ENCODE measurements at places on chromosomes 3 and 15.
A peak's percentile ranks its signal among the peaks of the same experiment; 100 is the strongest.

GRCh38 chr3:167113035-167113830, 266.9 kb downstream of the ZBBX start:
- no peak for DNase-seq

- peak; percentile 89 for DNase-seq
Observed at GRCh38 chr3:72123908-72124441, 339.0 kb upstream of the PROK2 start.

- no peak for DNase-seq
Observed at GRCh38 chr15:69718436-69718835, 265.8 kb downstream of the RPLP1 start.

- no peak for DNase-seq
Observed at GRCh38 chr15:19944261-19944888, 597.2 kb downstream of the GOLGA6L6 start.

GRCh38 chr15:99412626-99413025, 153.2 kb upstream of the MEF2A start:
- no peak for DNase-seq

DNA sequence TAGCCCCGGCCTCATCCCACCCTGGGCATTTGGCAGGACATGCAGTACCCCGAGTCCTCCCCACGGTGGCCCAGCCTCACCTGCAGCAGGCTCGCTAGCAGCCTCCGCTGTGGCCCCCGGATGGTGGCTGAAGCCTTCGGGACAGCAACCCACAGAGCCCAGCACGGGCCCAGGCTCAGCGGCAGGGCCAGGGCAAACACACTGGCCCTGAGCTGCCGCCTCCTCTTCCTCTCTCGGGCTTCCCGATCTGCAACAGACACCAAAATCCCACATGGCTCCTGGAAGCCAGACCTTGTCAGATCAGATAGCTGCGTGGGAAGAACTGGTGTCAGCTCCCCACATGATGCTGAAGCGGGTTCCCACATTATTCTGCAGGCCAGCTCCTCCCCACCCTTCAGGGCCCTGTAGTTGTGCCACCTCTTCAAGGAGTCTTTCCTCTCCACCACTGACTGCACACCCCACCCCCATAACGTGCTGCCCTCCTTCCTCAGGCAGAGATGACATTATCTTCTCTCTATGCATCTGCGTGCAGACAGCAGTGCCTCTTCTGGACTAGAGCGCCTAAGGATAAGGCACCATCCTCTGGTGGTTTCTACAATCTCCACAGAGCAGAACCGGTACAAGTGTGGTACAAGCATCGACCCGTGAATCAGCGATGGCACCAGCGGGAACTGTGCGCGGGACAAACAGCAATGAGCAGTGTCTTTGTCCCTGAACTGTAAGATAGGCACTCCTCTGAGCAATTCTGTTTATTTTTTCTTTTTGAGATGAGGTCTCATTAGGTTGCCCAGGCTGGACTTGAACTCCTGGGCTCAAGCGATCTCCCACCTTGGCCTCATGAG, 9.5 kb downstream of the TMEM44 start:
- no peak for DNase-seq

- DNase-seq: peak; percentile 61
Observed at GRCh38 chr3:171446801-171447578, 13.2 kb downstream of the TNIK start.

GRCh38 chr3:115836944-115837343, 213.6 kb downstream of the GAP43 start:
- peak; percentile 38 for DNase-seq

GRCh38 chr15:87736891-87737389, 519.6 kb downstream of the NTRK3 start:
- DNase-seq: no peak

DNA sequence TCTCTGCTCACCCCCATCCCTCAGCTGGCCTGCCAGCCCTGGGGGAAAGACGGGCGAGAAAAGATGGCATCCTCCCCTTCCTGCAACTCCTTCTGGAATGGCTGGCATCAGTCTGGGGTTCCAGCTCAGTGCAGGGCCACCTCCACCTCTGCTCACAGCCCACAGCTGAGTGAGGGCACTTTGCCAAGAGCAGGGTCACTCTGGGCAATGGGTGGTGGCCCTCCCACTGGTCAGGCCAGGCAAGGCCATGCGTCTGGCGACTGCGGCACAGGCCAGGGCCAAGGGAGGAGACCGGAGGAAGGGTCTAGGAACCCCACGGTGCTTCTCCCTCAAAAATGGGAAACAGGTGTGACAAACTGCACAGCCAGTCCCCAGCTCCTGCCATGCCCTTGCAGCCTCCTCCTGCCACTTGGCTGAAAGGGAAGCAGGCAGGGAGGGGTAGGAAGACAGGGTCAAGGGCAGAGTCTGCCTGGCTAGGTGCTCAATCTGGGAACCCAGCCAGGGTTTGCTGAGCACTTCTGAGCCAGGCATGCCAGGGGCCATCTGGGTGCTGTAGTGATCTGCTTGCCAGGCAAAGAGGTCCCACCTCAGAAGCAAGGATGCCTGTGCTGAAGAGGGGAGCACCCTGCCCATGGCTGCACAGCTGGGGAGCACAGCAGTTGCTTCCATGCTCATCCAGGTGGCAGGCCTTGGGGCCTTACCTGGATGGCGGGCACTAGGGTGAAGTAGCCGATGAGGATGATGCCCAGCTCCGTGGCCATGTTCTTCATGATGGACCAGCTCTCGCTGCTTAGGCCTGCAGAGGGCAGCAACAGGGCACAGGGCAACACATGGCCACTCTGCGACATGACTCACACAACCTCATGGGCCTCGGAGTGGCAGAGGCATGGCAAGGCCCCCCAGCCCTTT, 41.2 kb downstream of the PTPN23 start:
- peak; percentile 33 for DNase-seq

- DNase-seq: peak; percentile 55
Observed at GRCh38 chr3:58217209-58217811, 6.5 kb upstream of the DNASE1L3 start.

- DNase-seq: no peak
Observed at GRCh38 chr15:94023531-94023930, 207.8 kb upstream of the MCTP2 start.

DNA sequence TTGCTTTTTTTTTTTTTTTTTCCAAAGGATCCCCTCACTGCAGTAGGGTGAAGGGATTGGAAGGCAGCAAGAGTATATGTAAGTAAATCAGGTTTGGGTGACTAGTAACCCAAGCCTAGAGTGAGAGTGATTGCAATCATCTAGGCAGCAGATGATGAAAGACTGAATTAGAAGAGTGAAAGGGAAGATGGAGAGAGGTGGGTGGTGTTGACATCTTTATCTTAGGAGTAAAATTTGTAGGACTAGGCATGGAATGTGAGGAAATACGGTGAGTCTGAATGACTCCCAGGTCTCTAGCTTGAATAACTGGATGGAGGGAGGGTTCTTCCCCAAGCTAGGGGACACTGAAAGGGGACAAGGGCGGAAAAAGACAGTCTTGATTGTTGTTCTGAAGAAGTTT, 63.4 kb downstream of the TPRG1 start:
- no peak for DNase-seq

DNA sequence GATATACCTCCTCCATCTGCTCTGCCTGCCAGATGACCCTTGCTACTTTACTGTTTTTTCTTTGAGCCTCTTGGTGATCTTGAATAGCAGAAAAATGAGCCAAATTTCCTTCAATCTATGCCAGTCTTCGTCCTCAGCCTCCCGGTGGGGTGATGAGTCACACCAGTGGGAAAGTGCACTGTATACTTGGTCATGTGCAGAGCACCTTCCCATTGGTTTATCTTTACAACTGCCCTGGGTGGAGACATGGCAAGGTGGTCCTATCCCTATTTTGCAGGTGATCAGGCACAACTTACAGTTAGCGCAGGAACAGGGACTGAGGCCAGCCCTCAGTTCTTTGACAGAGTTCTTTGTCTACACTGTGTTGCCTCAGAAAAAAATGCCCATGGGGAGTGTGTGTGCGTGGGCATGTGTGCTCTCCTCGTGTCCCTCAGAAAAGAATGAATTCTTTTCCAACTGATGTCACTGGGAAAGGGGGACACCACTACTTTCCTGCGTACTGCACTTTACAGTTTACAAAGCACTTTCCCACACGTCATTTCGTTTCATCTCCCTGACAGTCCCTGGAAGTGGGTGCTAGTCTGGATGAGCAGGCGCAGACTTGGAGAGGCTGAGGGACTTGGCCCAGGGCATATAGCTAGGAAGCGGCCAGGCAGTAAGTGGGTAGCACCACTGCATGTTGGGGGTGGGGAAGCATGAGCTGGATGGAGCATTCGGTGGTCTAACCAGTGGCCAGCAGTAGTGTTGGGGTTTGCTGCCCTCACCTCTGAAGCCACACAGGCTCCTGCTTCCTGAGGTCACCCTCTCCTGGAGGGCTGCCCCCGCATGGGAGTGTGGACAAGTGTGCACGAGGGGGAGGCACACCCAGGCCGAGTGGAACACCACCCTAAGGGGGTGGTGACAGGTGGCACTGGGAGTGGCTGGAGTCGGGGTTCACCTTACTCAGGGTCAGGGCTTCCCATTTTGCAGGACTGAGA, 24.1 kb downstream of the SMAD3 start:
- DNase-seq: peak; percentile 83

- peak; percentile 88 for DNase-seq
Observed at GRCh38 chr3:101077361-101078011, 84.3 kb upstream of the ABI3BP start.

GRCh38 chr3:135078283-135078682, 283.2 kb downstream of the EPHB1 start:
- DNase-seq: no peak

Measured in iris pigment epithelial cell (primary cell).